Activated CD8-positive, alpha-beta memory T cell treated with anti-CD3 and anti-CD28 coated beads for 4 hours (primary cell): ENCODE measurements at places on chromosomes 12 and 14.

- no peak for DNase-seq
These were observed 457.8 kb upstream of the FBXO33 start for GRCh38 chr14:39890026-39890425.

DNA sequence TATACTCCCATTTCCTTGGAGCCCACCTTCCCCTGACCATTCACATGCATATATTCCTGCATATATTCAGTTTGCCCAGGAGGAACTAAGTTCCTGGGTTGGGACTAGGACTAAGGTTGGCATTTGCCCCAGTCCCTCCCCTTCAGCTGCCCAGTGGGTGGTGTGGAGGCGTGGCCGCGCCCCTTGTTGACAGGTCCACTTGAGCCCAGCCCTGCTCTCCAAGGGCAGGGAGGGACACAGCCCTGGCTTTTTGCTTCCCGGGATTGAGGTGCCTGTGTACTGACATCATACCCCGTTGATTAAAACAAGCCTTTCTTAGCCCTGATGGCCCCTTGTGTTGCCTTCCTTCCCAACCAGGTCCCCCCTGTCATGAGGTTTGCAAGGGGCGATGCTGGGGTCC lies 7.3 kb downstream of the ERBB3 start:
- no peak for DNase-seq

- DNase-seq: no peak
These were observed 468.9 kb downstream of the RGS6 start for GRCh38 chr14:72401101-72401625.

- peak; percentile 71 for DNase-seq
These were observed 742 bp downstream of the SPSB2 start for GRCh38 chr12:6872073-6873048.

- DNase-seq: no peak
These were observed 178.8 kb downstream of the DACT1 start for GRCh38 chr14:58816416-58817115.

DNA sequence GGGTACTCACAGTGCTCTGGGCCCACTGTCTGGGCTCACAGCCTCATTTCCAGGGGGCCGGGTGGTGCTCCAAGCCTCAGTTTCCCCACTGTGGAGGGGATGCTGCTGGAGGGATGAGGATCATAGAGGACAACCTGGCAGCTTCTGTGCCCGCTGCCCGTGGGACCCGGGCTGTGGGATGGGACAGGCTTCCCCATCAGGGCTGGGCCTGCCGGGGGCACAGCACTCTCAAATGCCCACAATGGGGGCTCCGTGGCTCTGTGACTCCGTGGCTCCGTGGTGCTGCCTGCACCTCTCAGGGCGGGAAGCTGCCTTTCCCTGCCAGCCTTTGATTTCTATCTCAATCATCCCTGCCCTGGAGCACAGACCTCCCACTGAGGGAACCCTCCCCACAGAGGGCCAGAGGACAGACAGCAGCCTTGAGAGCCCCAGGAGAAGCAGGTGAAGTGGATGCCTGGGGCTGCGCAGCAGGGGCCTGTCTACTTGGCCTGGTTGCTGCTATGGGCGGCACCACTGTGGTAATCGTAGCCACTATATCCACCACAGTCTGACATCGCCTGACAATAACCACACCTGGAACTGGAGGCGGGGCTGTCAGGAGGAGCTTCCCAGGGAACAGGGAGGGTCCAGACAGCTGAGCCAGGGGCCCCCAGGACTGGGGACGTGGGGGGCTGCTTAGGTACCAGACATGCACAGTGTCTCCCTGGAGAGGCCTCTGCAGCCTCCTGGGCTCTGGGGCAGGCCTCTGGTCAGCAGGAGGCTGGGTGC lies 375.9 kb downstream of the TMEM121 start:
- no peak for DNase-seq

DNA sequence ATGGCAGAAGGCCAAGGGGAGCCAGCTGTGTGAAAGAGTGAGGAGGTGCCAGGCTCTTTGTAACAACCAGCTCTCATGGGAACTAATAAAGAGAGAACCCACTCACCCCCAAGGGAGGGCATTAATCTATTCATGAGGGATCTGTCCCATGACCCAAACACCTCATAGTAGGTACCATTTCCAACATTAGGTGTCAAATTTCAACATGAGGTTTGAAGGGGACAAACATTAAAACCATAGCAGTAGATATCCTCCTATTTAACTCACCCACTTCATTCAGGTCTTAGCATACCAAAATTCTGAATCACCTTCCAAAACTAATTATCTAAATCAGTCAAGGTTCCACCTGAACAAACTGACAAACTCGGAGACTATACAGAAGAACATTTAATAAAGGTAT lies 75.3 kb downstream of the PPFIA2 start:
- DNase-seq: no peak

DNA sequence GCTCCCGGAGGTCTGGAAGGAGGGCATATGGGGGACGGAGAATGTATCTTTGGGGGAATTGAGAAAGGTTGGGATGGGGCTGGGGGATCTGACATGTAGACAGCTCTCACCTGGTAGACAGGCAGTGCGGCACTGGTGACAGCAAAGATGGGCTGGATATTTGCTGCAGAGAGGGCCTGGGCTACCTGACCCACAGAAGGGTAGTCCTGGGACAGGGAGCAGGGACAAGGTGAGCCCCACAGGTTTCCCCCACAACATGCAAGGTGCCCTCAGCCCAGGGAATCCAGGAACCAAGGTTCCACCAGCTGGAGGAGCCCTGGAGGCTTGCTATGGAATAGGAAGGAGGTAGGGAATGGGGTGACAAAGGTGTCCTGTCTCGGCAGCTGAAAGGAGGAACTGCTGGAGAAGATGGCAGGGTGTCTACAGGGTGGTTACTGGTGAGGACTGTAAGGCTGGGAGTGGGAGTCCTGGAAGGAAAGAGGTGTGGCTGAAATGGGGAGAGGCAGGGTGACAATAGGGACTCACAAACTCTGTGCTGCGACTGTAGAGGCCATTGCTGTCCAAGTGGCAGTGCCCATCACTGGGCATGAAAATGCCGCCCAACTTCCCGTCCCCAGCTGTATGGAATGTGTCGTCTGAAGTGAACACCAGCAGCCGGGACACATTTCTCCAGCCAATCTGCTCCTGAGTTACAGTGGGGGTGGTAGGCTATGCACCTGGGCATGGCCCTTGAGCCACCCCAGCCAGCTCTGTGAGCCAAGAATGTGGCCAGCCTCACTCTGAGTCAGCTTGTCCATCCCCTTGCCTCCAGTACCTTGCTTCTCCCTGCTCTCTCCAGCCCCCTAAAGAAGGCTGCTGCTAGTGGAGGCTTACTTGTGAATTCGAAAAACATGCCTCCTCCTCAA lies 11.3 kb downstream of the ITGB7 start:
- DNase-seq: no peak

DNA sequence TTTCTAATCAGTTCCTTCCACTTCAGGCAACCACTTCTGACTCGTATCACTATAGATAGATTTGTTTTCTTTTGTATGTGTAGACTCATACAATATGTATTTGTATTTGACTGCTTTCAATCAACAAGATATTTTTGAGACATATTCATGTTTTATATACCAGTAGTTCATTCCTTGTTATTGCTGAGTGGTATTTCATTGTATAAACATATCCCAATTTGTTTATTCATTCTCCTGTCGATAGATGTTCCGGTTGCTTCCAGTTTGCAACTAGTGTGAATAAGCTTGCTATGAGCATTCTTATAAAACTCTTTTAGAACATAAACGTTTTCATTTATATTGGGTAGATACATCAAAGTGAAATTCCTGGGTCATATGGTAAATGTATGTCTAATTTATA lies 119.2 kb downstream of the FIGNL2 start:
- DNase-seq: no peak

DNA sequence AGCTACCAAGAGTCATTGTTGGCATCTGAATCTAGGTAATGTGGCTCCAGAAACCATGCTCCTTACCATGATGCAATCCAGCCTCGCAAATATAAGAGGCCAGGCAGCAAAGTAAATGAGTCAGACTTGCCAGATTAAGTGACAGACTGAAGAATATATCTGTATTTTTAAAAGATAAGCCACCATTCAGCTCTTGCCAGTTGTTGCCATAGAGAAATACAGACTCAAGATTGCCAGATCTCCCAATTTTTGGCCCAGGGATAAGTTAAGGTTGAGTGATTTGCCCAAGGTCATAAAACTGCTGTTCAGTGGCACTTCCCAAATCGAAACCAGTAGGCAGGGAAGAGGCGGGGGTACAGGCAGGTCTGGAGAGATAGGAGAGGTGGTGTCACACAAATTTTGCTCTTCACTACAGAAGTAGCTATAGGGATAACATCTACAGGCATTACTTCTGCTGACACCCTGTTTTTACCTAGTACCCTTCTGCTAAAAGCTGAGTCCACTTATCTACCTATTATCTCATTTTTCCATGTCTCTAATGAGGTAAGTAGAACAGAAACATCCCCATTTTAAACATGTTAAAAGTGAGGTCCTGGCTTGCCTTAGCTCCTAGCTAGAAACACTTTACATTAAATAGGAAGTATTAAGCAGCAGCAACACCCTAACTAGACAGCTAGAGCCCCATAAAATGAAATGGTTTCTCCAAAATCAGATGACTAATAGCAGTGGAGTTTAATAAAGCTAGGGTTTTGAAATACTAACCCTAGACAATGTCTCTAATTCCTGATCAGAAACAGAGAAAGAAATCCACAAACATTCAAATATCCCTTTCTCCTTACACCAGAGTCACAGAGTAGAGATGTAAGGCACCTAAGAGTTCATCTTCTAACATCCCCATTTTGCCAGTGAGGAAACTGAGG lies 19.5 kb downstream of the DCAF5 start:
- no peak for DNase-seq

DNA sequence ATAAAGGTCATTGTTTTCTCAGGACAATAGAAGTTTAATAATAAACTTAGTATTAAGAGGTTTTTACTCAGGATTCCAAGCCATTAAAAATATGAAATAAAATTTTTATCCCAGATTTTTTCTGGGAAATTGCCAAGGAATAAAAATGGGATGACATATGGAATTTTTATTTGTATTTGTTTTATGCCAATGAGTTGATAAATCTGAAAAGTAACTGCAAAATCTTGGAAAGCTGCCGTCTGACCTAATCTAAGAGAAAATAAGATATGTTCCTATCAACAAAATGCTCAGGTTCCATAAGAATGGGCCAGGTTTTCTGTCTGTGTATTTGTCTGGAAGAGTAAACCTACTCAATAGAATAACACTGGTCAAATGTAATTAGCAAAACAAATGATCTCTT lies 22.2 kb upstream of the KERA start:
- no peak for DNase-seq

- DNase-seq: no peak
These were observed 615.5 kb downstream of the RPL10L start for GRCh38 chr14:46036099-46036498.

GRCh38 chr12:20596061-20596460 lies 99.1 kb upstream of the SLCO1C1 start:
- DNase-seq: no peak

GRCh38 chr12:122740351-122740750 lies 9.7 kb upstream of the HCAR1 start:
- DNase-seq: no peak
